ENCODE measurements at places on chromosomes 5 and 9.

- no peak for DNase-seq
These were observed 11.2 kb downstream of the CRHBP start for GRCh38 chr5:76964060-76964459.

GRCh38 chr9:72601615-72602014, 80.2 kb downstream of the TMC1 start:
- DNase-seq = no peak

DNA sequence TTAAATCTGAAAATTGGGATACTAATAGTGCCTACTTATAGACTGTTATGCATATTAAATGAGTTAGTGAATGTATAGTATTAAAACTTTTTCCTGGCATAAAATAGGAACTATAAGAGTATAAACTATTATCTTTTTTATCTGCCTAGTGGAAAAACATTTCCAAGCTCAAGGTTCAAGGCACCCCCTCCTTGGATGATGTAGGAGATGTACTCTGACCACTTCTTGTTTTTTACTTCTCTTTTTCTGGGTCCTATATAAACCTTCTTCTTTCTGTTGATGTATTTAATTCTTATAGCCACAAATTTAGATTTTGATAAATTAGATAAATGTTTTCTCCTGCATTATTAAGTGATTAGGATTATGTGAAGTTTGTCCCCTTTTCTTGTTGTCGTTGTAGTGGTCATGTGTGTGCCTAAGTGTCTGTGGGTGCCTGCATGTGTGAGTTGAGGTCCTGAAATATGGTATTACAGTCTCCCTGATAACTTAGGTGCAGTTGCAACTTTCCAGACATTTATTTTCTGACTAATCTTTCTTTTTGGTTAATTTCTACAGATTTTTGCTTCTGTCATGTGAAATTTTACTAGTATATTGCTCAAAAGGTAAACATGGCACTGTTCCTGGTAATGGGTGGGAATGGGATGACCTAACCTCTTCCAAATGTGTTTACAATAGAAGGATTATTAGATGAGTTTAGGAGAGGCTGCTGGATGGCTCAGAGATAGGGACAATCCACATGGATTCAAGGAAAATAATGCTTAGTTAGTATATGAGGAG, 160.8 kb upstream of the CDKN2B start:
- no peak for DNase-seq

DNA sequence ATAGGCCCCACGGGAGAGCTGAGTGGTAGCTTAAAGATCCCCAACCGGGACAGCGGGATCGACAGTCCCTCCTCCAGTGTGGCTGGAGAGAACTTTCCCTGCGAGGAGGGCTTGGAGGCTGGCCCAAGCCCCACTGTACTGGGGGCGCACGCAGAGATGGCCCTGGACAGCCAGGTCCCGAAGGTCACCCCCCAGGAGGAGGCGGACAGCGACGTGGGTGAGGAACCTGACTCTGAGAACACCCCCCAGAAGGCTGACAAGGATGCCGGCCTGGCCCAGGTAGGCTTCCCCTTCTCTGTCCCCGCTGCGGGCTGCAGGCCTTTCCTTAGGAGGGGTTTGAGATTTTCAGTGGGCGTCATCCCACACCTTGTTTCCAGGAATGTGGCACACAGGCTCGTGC, 29.1 kb downstream of the FGD3 start:
- no peak for DNase-seq

DNA sequence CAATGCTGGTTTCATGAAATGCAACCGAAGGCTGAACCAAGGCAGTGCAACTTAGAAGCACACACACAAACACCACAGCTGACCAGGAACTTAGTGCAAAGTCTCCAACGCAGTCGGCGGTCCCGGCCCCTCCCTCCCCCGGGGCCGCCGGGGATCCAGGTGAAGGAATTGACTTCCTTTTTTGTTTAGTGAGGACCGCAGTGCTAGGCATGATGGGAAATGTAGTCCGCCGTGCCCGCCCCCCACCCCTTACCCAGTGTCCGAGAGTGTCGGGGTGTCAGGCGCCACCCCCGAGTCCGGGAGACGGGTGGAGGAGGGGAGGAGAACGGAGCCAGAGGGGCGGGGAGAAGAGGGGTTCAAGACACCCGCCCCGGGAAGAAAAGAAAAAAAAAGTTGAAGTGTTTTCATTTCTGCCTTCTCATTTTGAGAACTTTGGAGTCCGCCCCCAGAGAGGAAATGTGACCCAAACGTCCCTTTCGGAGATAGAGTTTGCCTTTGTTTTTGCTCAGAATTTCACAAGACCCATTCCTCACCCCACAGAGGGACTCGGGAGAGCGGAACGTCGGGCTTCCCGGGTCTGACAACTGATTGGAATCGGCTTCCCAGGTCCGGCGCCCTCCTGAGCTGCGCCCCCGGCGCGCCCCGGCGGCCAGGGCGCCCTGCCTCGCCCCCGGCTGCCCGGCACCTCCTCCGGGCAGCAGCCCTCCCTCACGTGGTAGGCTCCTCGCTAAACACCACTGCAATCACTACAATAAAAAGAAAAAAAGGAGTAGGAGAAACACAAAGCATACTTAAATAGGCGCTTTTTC, 2.0 kb downstream of the IER5L start:
- peak; percentile 86 for DNase-seq
